ENCODE measurements at places on chromosomes 2 and 18. TPM values are rescaled to one million over a fixed set of nuclear protein-coding genes. Genes with fewer than 3 reads are reported as not detected.

DNA sequence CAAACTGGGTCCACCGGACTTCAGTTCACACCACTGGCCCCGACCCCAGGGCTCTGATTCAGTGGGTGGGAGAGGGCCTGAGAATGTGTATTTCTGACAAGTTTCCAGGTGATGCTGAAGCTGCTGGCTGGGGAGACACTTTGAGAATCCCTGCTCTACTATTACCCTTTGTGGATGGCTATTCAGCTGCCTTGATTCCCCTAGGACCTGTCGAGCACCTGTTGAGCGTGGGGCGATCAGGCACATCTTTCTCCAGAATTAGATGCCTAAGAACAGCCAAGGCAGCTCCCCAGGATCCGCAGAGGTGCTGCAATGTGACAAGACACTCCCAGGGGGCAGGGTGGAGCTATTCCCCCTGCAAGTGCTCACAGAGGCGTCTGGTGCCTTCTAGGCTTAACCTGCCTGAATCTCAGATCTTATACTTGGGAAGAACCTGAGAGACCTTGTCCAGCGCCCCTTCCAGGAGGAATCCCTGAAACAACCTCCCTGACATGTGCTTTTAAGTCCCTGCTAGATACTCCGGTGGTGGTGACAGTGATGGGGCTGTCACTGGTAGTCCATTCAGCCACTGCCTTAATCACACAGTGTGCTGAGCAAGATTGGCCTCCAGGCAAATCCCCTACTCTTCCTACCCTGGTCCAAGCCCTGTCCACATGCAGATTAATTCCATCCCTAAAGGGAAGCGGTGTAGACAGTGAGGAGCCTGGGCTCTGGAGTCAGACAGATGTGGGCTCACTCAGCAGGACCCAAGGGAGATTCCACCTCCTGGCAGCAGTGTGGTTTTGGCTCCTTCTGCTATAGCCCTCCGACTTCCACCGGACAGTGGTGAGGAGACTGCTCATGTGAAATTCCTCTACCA lies 43.4 kb upstream of the OTOF start:
- no peaks in the 10 kb centered on the region for H3K4me1 ChIP-seq
- H3K4me3 ChIP-seq = no peak overlapping the region
- no peaks in the 10 kb centered on the region for H3K36me3 ChIP-seq
- H3K27ac ChIP-seq = no peak overlapping the region

DNA sequence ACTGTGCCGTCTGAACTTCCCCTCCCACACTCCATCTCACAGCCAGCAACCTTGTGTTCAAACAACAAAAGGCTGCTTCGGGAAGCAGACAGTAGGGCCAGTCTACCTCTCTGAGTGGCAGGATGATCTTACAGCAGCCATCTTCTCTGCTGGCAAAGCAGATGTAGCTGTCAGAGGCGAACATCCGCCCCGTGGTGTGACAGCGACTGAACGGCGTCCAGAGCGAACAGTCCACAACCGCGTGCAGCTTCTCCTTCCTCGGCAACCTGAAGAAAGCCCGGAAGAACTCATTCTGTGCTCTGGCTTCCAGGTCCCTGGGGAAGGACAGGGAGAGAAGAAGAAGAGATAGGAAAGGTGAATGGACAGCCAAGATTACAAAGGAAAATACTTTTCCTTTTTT lies 38.0 kb downstream of the RPL31 start:
- peaks cover 2% of the 10 kb centered on the region for H3K36me3 ChIP-seq
- H3K27ac ChIP-seq = no peak overlapping the region
- no peaks in the 10 kb centered on the region for H3K27me3 ChIP-seq
- DNase-seq = no peak
- H3K4me1 ChIP-seq = no peaks in the 10 kb centered on the region

DNA sequence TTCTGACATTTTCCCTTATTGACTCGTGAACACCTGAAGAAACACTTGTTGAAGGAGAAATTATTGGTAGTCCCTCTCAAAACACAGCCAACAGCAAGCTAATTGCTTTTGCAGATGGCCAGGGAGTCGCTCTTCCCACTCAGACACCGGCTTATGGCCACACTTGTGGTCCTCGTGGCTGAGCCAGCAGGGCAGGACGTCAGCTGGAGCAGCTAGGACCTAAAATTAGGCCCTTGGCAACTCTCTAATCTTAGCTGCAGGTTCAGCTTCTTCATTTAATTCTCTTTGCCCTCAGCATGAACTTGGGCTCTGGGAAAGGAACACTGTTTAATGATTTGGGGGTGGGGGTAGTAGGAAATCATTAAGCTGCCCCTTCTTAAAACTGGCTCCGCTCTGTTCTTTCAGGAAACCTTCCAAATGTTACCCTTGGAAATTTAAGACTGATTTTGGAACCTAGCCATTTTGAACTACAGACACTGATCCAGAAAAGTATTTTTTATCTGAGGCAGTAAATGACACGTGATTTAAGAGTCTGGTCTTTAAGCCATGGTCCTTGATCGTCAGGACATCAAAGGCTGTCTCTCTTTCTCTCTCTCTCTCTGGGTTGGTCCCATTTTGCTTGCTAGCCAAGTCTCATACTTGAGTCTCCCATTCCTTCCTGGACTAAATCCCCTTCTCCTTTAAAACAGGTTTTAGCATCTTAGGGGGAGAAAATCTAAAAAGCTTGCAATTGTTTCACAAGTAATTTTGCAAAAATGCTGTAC lies 77.5 kb downstream of the CDK15 start:
- H3K36me3 ChIP-seq = no peaks in the 10 kb centered on the region
- no peaks in the 10 kb centered on the region for H3K27me3 ChIP-seq
- peaks cover 3% of the 10 kb centered on the region for H3K4me1 ChIP-seq
- H3K27ac ChIP-seq = no peak overlapping the region

DNA sequence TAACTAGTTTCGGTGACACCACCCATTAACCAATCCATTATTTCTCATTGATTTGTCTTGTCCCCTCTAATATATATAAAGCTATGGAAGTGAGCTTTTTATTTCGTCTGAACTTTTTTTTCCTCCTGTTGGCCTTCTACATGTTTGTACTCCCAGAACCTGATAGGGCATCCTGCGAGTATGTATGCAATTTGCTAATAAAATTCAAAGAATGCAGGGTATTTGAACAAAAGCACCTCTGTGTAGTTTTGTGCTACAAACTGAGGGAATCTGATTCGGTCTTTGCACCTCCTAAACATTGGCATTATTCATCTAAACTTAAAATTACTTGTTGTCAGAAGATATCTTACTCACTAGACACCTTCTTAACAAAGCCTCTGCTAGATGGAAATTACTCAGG lies 242.9 kb upstream of the TMEFF2 start:
- H3K36me3 ChIP-seq = no peaks in the 10 kb centered on the region
- H3K27me3 ChIP-seq = no peaks in the 10 kb centered on the region
- no peak overlapping the region for H3K27ac ChIP-seq
- DNase-seq = no peak

STARD6 gene
- not detected for polyA plus RNA-seq

OTX1 gene
- not detected for polyA plus RNA-seq

DNA sequence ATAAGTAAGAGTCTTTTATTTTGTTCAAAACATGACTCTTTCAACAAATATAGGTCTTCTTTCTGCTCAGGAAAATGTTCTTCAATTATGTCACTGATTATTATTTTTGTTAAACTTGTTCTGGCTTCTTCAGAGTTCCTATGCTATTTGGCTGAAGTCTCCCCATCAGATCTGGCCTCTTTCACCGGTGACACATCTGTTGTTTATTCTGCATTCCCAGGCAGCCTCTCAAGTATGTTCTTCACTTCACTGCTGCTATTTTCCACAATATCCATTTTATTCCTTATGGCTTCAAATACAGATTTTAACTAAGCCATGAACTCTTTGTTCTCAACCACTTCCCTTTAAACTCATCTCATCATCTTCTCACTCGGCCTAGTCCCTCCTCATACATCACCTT lies 45.7 kb downstream of the HDAC4 start:
- H3K27ac ChIP-seq = no peak overlapping the region
- H3K4me3 ChIP-seq = no peak overlapping the region
- no peaks in the 10 kb centered on the region for H3K27me3 ChIP-seq
- DNase-seq = no peak

GRCh38 chr2:105410554-105410953 lies 11.7 kb upstream of the FHL2 start:
- DNase-seq = no peak
- no peaks in the 10 kb centered on the region for H3K27me3 ChIP-seq
- no peak overlapping the region for H3K27ac ChIP-seq
- H3K36me3 ChIP-seq = no peaks in the 10 kb centered on the region

SERPINB12 gene
- polyA plus RNA-seq = not detected

Data from kidney (tissue), 22 donors.